ENCODE measurements at places on chromosomes 3 and 15.

GRCh38 chr15:75817138-75817935 lies 25.9 kb upstream of the UBE2Q2 start:
- DNase-seq = no peak

DNA sequence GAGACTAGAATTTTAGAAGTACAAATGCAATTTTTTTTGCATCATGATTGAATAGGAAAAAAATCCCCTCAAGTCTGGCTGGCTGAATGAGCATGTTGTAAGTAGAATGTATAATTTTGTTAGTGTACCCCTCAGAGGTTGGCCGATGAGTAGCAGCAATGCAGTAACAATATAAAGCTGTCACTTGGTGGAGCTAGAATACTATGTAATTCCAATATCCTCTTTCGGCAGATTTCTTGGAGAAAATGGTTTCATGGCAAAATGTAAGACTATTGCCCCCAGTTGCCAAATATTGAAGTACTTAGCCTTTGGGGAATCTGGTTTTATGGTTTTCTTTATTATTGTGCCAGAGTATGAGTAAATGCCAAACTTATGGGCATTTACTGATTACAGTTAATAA lies 39.8 kb upstream of the SGO1 start:
- no peak for DNase-seq

- no peak for DNase-seq
Observed at GRCh38 chr3:102736288-102736974, 301.6 kb downstream of the ZPLD1 start.

DNA sequence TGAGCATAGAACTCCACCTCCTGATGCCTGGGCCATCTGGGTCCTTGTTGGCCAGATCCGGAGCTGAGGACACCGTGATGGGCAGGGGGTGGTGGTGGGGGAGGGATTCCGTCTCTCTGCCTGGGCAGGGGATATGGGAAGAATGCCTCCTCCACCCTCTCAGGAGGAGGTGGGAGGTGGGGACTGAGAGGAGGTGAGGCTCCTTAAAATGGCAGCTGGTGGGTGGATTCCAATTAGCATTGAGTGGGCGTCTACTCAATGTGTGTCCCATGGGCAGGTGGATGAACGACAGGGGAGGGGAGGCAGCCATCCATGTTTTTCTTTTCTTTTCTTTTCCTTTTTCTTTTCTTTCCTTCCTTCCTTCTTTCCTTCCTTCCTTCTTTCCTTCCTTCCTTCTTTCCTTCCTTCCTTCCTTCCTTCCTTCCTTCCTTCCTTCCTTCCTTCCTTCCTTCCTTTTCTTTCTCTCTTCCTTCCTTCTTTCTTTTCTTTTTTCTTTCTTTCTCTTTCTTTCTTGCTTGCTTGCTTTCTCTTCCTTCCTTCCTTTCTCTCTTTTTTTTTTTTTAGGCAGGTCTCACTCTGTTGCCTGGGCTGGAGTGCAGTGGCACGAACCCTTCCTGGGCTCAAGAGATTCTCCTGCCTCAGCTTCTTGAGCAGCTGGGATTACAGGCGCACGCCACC lies 5.0 kb downstream of the SLC28A1 start:
- DNase-seq = no peak

GRCh38 chr15:74857671-74858368 lies 14.9 kb upstream of the ULK3 start:
- DNase-seq = no peak

- no peak for DNase-seq
Observed at GRCh38 chr3:124322966-124323365, 331.0 kb upstream of the ROPN1 start.

- peak; percentile 84 for DNase-seq
Observed at GRCh38 chr3:45929042-45929679, 14.1 kb upstream of the CXCR6 start.
